ENCODE measurements at places on chromosomes 6 and 20.

- DNase-seq = no peak
Observed at GRCh38 chr6:91438570-91438969, 851.7 kb upstream of the MAP3K7 start.

DNA sequence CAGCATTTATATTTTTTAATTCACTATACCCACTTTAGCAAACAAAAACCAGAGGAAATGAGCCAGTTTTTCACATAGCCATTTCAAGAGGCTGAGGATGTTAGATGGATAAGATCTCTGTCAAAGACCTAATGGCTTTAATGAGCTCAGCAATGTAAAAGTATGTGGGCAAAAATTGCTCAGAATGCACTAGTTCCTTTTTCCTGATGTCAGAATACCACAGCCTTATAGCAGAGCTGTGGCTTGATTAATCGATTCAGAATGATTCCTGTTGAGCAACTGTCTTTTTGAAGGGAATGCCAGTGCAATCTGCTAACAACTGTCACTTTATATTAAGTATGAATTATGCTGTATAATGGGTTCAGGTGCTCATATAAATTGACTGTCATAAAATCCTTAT is 100.6 kb upstream of the HIVEP1 start:
- no peak for DNase-seq

GRCh38 chr6:6105472-6106036 is 98.8 kb upstream of the NRN1 start:
- DNase-seq = no peak

DNA sequence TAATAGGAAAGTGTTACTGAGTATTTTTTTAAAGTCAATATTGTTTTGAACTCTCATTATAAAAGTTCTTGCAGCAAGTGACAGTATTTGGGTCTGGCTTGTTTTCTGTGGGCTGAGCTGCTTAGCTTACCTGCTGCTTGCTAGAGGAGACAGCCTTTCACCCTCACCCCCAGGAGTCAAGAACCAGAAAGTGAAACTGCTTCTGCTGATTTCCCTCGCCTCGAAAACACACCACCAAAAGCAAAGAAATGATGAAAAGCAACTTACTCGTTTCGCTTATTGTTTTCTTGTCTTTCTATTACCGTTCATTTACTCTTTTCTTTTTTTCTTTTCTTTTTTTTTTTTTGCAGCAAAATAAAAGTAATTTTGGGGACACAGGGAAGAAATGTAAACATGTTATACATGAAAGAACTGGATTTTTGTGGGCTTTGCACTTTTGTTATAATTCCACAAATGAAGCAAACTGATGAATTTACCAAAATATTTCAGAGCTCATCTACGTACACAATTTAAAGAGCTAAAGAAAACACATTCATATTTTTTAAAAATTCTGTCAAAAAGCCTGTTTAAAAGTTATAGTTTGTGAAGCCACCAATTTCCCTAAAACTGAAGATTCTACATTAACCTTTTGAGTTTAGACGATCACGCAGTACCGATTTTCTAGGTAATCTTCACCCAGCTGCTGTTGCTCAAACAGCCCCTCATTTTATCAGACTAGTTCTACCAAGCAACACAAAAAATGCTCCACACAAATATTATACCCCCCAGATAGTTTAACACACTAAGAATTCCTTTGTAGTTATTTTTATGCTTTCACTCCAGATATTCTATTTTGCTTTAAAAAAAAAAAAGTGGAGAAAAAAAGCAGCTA is 1.7 kb downstream of the SCML4 start:
- DNase-seq = peak; percentile 60

DNA sequence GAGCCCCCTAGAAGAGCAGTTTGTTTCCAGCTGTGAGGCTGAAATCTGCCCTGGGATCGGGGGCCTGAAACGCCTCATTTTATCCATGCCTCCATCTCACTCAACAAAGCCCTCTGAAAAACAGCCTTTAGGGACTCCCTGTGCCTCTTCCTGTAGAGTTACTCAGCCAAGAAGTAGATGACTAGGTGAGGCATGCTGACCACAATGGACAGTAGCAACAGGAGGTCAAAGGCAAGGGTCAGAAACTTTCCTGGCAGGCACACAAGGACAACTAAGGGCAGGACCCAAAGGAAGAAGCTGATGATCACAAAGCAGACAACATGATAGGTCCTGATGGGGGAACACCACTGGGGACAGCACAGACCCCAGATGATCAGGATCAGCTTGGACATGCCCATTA is 12.8 kb downstream of the MAS1L start:
- DNase-seq = no peak

DNA sequence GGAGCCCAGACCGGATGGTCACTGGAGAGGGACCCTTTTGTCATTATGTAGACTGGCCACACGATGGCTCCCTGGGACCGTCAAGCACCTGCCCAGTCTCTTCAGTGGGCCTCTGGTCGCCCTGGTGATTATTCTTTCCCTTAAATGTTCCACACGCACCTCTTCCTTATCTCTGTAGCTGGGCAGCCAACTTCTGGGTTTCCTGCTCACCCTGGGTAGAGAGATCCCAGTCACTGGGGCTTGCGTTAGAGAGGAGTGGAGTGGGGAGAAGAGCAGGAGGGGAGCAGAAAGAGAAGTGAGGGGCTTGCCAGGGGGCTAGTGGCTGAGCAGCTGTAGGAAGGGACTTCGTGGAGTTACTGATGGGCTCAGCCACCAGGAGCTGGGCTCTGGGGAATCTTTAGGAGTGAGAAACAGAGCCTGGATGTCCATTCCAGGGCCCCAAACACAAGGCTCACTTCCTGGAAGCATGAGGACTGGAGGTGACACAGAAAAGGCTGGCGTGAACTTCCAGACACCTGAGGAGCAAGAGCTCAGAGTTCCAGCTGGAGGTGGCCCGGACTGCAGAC is 150.1 kb downstream of the DHX35 start:
- DNase-seq = peak; percentile 3

DNA sequence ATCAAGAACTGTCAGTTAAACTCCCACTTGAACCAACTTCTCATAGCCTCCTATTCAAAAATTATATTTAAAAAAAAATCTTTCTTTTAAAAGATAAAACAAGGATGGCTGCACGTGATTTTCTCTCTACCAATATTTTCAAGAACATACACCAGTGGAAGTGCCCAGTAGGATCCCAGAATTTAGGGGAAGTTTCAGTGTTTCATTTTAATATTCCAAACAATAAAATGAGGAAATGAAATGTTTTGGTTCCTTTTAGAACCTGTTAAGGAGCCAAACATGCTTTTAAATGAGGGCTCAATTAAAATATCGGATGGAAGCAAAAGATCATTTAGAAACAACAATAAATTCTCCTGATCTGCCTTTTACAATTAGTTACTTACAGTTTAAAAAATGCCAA is 26.4 kb upstream of the PRELID3B start:
- no peak for DNase-seq

DNA sequence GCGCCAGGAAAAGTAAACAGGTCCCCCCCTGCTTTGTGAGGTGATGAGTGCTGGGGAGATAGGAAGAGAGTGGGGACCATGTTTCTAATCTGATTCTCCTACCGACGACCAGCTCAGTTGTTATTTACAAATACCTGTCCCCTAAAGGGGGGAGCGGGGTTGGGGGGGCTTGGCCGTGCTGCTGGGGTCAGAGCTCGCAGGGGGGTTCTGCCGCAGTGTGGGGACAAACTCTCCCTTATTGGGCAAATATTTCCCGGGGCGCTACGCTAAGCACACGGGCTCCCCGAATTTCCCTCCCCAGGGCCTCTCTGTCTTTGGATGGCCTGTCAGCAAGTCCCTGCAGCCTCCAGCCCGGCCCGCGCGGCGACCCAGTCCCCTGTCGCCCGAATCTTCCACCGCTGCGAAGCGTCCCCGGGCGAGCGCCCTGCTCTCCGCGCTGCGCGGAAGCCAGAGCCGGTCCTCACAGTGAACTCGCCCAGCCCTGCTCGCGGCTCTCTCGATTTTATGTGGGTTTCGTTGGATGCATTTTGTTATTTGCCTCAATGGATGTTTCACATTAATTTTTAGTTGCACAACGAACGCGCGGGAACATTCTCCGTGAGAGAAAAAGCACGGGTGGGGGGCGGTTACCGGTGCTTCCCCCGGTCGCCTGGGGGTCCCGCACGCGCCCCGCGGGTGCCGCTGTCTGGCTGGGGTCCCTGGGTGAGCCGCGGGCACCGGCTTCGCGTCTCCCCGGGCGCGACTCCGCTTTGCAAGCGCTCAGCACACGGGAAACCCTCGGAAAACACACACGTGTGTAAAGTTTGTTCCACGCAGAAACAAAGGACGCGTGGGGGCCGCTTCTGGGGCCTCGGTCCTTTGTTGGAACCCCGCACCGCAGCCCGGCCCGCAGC is 1.5 kb upstream of the STX16 start:
- DNase-seq = peak; percentile 41

GRCh38 chr20:3661060-3661813 is 2.0 kb downstream of the GFRA4 start:
- no peak for DNase-seq

- DNase-seq = peak; percentile 9
Observed at GRCh38 chr20:63829603-63829944, 1.5 kb downstream of the ZBTB46 start.

- no peak for DNase-seq
Observed at GRCh38 chr6:75775219-75775618, 26.2 kb downstream of the MYO6 start.

- no peak for DNase-seq
Observed at GRCh38 chr6:124389127-124389526, 573.1 kb upstream of the RNF217 start.

DNA sequence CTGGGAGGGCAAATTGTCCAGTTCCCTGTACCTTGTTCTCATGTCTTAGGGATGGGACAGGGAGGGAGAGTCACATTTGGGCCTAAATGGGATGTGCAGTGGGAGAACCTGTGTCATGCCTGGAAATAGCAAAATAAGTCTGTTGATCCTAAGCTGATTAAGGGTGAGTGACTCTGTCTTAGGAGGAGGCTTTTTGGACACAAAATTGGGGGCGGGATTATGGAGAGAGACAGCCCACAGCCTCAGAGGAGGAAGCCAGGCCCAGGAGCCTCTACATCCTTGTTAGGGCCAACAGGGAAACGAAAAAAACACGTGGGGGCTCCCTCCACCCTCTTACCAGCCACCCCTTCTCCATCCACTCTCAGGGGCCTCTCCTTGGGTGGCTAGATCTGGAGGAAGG is 2.2 kb downstream of the KCNB1 start:
- DNase-seq = no peak

- no peak for DNase-seq
Observed at GRCh38 chr6:168377484-168377855, 57.9 kb upstream of the DACT2 start.

GRCh38 chr6:161226009-161226964 is 47.6 kb downstream of the AGPAT4 start:
- DNase-seq = no peak

GRCh38 chr6:79984261-79984660 is 20.2 kb upstream of the TTK start:
- DNase-seq = no peak

DNA sequence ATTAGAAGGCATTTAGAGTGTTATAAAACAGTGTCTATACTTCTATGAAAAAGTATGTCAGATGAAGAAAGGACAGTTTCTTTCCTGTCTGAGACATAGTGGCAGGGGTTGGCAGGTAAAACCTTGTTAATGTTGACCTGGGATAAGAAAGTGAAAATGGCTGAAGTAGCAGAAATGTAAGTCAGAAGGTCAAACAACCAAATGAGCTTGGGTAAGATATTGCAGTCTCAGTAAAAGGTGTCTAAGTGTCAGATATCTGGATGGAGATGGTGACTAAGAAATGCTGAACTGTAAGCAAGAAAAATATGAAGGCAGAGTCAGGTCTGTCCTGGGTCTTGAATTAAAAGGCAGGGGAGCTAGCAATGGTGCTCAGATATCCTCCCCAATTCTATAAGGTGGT is 400.3 kb downstream of the CD109 start:
- DNase-seq = no peak

DNA sequence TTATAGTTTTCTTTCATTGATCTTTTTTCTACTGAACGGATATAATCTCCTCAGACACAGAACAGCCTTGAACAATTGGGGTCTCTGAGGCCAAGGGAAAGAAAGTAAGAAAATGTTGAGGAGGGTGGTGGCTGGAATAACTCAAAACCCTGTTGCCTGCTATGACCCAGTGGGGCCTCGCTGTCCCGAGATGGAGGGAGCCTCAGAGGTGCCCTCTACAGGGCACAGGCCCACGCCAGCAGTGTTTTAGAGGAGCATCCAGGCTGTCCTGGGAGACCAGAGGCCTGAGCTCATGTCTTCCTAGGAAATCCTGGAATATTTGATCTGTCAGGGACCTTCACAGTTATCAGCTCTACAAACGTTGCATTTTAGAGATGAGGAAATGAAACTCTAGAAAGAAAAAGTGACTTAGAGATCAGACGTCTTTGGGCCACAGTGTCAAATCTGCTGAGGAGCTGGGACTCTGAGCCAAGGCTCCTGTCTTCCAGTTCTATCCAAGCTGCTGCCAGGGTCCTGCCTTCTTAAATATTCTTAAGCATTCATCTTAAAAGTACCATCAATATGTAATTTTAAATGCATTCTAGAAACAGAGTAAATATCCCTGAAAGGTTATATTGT is 26.3 kb downstream of the ALDH5A1 start:
- peak; percentile 53 for DNase-seq

DNA sequence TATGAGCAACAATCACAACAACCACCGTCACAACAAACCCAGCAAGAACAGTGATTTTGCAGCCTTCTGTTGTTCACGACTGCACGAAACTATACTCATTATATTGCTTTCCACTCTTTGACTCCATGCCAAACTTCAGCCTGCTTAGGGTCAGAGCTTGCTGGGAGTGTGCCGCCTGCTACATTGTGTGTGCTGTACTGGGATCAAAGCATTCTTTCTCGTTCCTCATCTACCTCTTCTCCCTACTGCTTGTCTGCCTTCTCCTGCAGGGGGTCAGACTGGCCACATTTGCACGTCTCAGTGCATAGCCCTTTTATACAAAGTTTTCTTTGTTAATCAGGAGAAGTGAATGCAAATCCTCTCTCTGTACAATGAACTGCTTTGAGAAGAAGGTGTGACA is 401.6 kb upstream of the CITED2 start:
- no peak for DNase-seq

GRCh38 chr20:11041396-11041795 is 367.6 kb upstream of the JAG1 start:
- DNase-seq = no peak

GRCh38 chr6:12313992-12314589 is 23.9 kb downstream of the EDN1 start:
- no peak for DNase-seq

DNA sequence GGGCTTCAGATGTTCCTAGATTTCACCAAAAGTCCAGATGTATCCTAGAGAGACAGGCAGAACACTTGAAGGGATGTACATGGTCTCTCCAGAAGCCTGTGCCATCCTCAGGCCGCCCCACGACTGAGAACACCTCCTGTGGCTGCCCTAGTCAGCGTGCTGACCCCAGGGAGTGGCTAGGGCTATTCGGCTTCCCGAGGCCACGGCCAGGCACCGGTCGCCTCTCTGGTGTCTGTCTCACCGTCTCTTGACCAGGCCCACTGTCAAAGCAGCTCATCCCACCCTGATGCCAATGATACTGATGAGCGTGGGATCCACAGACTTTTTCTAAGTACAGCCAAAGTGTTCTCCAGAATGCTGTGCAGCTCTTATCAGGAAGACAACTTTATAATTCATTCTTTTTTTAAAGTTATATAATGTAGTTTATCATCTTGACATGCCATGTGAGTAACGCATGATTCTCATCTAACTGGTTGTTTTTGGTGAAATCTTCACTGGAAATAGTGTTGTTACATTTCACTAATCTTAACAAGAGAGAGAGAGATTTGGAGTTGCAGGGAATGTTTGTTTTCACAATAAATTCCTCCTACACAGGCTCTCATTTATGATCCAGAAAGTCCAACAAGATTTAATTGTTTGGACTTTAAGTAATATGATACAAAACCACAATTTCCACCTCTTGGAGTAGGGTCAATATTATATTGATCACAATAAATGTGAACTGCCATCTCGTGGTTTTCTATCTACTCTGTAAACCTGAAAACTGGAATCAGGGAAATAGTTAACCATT is 41.7 kb upstream of the KLHL31 start:
- no peak for DNase-seq
